ENCODE measurements at places on chromosomes 16 and 17. TPM values are rescaled to one million over a fixed set of nuclear protein-coding genes. Genes with fewer than 3 reads are reported as not detected.

APOH gene
- total RNA-seq, result not detected

VPS9D1 gene
- 12.7 TPM for total RNA-seq

NPIPA5 gene
- total RNA-seq, result 4.2 TPM

EPOP gene
- total RNA-seq, result 0.88 TPM

PABPN1L gene
- not detected for total RNA-seq

CHD9NB gene
- 1.8 TPM for total RNA-seq

STAT3 gene
- 119 TPM for total RNA-seq

ACSM5 gene
- not detected for total RNA-seq

DLX4 gene
- total RNA-seq, result not detected

AOC2 gene
- total RNA-seq, result 0.44 TPM

MYL11 gene
- total RNA-seq, result not detected

ELMO3 gene
- total RNA-seq, result 0.88 TPM

FNDC8 gene
- total RNA-seq, result not detected

CES4A gene
- total RNA-seq, result 2.7 TPM

HYDIN gene
- 0.22 TPM for total RNA-seq

CPHXL gene
- total RNA-seq, result not detected

TEDC2 gene
- total RNA-seq, result 28.8 TPM

PRM3 gene
- not detected for total RNA-seq

PITPNM3 gene
- 0.43 TPM for total RNA-seq

HSD3B7 gene
- 37.9 TPM for total RNA-seq

SCARF1 gene
- 0.44 TPM for total RNA-seq

C17orf67 gene
- total RNA-seq, result 1.1 TPM

GJD3 gene
- total RNA-seq, result 3.9 TPM

EPX gene
- not detected for total RNA-seq

IGF2BP1 gene
- total RNA-seq, result 30.6 TPM

AGRP gene
- total RNA-seq, result not detected

ZSCAN10 gene
- total RNA-seq, result not detected

KRT12 gene
- 0.43 TPM for total RNA-seq

NOG gene
- 3.0 TPM for total RNA-seq

CCDC154 gene
- total RNA-seq, result 0.14 TPM

CLN3 gene
- total RNA-seq, result 28.0 TPM

KRTAP9-4 gene
- total RNA-seq, result not detected

MT1G gene
- total RNA-seq, result not detected

FBXW10 gene
- total RNA-seq, result under 0.01 TPM

KCNJ12 gene
- under 0.01 TPM for total RNA-seq

TPSD1 gene
- not detected for total RNA-seq

NEUROD2 gene
- not detected for total RNA-seq

CACNG3 gene
- total RNA-seq, result not detected

CIITA gene
- not detected for total RNA-seq

TP53TG3B gene
- total RNA-seq, result not detected

PSMB3 gene
- total RNA-seq, result 303 TPM

OTOA gene
- not detected for total RNA-seq

EFCAB5 gene
- 0.22 TPM for total RNA-seq

TMED6 gene
- total RNA-seq, result not detected

DRC7 gene
- not detected for total RNA-seq

CCL7 gene
- 3.4 TPM for total RNA-seq

SEZ6L2 gene
- total RNA-seq, result 17.7 TPM

ALOX15B gene
- total RNA-seq, result not detected

KRTAP1-3 gene
- total RNA-seq, result not detected

HAS3 gene
- total RNA-seq, result under 0.01 TPM

PRSS36 gene
- total RNA-seq, result not detected
